Heart right ventricle (tissue), 16 donors: ENCODE measurements at places on chromosomes 5 and 9. TPM values are rescaled to one million over a fixed set of nuclear protein-coding genes. Genes with fewer than 3 reads are reported as not detected.

GRCh38 chr5:181187500-181188213 is 17.3 kb downstream of the TRIM7 start:
- no peaks in the 10 kb centered on the region for H3K36me3 ChIP-seq
- DNase-seq, result peak; percentile 69
- H3K27me3 ChIP-seq, result no peaks in the 10 kb centered on the region

- no peak for DNase-seq
- H3K27ac ChIP-seq, result no peak overlapping the region
- H3K27me3 ChIP-seq, result peaks cover 18% of the 10 kb centered on the region
- H3K4me1 ChIP-seq, result no peaks in the 10 kb centered on the region
Observed at GRCh38 chr9:132094314-132094791, 14.7 kb upstream of the MED27 start.

DNA sequence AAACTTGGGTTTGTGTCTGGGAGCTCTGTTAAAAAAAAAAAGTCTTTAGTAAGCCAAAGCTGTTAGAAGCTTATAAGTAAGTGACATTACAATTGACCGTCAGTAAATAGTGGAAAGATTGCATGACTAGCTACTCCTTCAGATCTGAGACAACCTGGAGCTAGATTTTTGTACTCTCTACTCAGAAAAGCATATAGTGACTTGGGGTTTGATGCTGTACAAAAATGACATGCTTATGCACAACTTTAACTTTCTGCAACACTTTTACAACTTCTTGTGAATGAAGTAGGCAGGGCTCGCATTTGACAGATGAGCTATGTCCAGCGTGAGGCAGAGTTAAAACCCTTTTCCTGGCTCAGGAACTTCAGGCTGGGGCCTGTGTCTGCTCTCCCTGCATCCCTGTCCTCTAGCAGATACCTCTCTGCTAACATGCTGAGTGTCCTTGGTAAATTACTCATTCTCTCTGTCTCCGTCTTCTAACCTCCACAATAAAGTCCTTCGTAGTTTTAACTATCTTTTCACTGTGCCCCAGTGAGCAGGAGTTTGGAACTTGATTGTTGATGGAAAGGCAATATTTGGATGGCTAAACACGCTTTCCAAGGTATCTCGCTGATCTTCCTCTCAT is 471 bp upstream of the GHR start:
- H3K27me3 ChIP-seq, result no peaks in the 10 kb centered on the region
- no peaks in the 10 kb centered on the region for H3K36me3 ChIP-seq
- H3K4me3 ChIP-seq, result peak overlapping the region; percentile 64
- no peak for DNase-seq
- H3K27ac ChIP-seq, result peak overlapping the region; percentile 89
- H3K4me1 ChIP-seq, result peaks cover 5% of the 10 kb centered on the region

DNA sequence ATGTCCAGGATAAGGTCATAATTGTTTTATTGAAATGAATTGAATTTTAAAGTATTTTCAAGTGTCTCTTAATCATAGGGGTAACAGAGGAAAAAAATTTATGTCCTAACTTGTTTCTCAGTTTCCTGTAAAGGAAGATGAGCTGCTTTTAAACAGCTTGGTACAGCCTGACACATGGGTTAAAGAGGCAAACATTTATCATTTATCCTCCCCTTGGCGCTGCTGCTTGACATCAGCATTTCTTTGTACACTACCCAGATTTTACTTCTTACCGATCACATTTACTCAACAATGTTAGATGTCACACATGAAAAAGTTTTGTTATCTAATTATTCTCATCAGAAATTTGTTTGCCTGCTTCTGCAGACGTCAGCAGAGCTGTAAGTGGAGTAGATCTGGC is 79.4 kb upstream of the CTSL start:
- no peaks in the 10 kb centered on the region for H3K27me3 ChIP-seq
- DNase-seq, result no peak
- H3K36me3 ChIP-seq, result no peaks in the 10 kb centered on the region
- peaks cover 5% of the 10 kb centered on the region for H3K4me1 ChIP-seq

- peak; percentile 76 for DNase-seq
- peak overlapping the region; percentile 100 for H3K27ac ChIP-seq
- peaks cover 33% of the 10 kb centered on the region for H3K4me1 ChIP-seq
- peaks cover 1% of the 10 kb centered on the region for H3K36me3 ChIP-seq
Observed at GRCh38 chr9:35814106-35814840, 569 bp downstream of the HINT2 start.

DNA sequence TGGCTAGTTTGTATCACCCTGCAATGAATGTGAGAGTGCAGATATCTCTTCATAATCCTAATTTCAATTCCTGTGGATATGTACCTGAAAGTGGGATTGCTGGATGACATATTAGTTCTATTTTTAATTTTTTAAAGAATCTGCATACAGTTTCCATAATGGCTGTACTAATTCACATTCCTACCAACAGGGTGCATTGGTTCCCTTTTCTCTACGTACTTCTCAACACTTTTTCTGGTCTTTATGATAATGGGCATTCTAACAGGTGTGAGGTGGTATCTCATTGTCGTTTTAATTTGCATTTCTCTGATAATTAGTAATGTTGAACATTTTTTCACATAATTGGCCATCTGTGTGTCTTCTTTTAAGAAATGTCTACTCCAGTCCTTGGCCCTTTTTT is 927.5 kb downstream of the DTWD2 start:
- no peak overlapping the region for H3K4me3 ChIP-seq
- no peaks in the 10 kb centered on the region for H3K27me3 ChIP-seq
- no peak overlapping the region for H3K27ac ChIP-seq
- no peaks in the 10 kb centered on the region for H3K4me1 ChIP-seq
- DNase-seq, result no peak

DNA sequence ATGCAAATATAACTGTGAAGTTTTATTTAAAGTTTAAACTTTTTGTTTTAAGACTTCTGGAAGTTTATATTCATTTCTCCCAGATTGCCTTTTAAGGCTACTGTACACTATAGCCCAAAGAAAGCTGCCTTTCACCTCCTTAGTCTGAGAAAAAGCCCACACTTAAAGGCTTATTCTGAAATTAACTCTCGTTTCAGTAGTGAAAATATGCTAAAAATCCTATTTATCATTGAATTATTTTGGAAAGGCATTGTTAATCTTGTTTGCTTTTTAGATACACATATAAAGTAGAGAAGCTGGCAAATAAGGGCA is 3.3 kb upstream of the PURA start:
- H3K27ac ChIP-seq, result no peak overlapping the region
- no peak overlapping the region for H3K4me3 ChIP-seq
- DNase-seq, result no peak

- H3K4me1 ChIP-seq, result no peaks in the 10 kb centered on the region
- DNase-seq, result no peak
- no peak overlapping the region for H3K27ac ChIP-seq
- H3K4me3 ChIP-seq, result no peak overlapping the region
Observed at GRCh38 chr9:109483744-109484429, 14.2 kb downstream of the PTPN3 start.

Gene FBP1
- 1.6 TPM for total RNA-seq

Gene NXNL2
- total RNA-seq, result not detected

Gene CDH9
- total RNA-seq, result not detected

Gene NTRK2
- 2.6 TPM for total RNA-seq
